ENCODE measurements at places on chromosomes 4 and X.

GRCh38 chr4:70943114-70943513, 40.9 kb downstream of the MOB1B start:
- no peak for DNase-seq

- DNase-seq: no peak
Measured at GRCh38 chrX:23732704-23733103, 10.4 kb downstream of the ACOT9 start.

- no peak for DNase-seq
Measured at GRCh38 chr4:44425614-44426208, 22.9 kb downstream of the KCTD8 start.

GRCh38 chrX:71175531-71175930, 30.9 kb downstream of the NLGN3 start:
- DNase-seq: no peak

DNA sequence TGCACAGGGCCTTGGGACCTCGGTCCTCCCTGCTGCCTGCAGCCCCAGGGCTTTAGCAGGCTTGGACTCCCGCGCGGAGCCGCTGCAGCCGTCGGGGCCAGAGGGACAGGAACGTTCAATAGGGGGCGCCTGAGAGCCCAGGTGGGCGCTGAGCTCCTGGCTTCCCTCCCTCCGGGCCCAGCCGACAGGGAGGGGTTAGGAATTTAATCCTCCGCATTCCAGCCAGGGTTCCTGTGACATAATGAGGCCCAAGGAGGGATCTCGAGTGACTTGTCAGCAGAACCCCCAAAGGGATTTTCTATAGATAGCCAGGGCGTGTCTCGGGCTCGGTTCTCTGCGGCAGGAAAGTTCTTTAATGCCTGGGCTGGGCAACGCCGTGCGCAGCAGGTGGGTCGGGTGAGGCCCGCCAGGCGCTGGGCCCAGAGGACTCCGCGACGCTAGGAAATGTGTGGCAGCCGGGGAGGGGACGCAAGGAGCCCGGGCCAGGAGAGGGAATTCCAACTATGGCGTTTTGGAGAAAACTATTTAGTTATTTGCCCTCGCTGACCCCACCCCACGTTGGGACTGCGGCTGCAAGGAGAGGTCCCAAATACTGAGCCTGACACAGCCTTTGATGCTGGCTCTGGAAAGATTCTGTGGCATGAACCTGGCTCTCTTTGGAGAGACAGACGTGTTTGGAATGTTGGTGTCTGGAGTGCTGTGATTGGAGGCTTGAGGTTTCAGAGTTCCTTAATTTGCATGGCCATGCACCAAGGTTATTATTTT, 285.2 kb upstream of the GATB start:
- no peak for DNase-seq

DNA sequence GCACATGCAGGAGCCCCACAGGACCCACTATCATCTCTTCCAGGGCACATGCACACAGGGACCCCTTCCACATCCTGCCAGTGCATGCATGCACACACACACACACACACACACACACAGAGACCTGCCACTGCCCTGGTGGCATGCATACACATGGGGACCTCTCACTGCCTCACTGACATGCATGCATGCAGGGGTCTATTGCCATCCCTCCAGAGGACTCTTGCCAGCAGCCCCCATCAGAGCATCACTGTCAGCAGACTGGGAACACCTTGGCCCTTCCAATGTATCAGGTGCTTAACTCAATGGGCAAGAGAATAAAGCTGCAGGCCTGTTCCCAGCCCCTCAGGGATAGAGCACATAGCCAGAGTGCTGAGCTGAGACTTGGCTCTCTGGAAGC, 433.6 kb upstream of the PPP1R2C start:
- DNase-seq: no peak

DNA sequence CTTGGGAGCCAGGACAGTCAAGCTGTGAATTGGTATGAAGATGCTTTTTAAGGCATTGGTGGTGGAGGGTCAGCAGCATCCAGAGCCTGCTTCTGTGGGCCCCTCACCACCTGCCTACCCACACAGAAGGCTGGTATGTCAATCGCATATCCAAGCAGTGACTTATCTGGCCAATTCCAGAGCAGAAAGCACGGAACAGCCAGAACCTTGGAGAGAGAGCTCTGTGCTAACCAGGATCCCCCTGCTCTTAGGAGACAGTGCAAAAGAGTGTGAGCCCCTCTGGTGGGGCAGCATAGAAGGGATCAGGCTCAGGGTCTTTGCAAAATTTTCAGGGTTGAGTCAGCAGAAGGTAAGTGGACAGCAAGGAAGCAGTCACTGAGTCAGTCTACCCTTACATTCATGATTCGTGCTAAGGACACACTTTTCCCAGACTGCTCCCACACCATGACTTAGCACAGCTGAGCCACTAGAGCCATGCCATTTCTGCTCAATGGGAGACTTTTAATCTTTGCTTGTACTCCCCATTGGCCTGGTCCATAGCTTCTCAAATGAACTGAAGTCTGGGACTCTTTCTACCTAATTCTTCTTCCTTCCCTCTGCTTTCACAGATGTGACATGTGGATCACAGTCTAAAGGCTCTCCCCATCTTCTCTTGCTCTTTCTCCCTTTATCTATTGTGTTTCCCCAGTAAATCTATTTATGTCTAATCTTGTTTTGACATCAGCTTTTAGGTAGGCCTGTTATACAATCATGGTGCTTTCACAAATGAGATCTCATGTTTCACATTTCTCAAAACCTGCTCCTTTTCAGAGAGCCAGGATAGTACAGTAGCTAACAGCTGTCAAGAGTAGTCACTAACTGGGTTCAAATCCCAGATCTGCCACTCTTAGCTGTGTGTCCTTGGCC, 20.0 kb downstream of the MORF4L2 start:
- no peak for DNase-seq

GRCh38 chr4:140298001-140298400, 75.4 kb upstream of the SCOC start:
- DNase-seq: no peak

DNA sequence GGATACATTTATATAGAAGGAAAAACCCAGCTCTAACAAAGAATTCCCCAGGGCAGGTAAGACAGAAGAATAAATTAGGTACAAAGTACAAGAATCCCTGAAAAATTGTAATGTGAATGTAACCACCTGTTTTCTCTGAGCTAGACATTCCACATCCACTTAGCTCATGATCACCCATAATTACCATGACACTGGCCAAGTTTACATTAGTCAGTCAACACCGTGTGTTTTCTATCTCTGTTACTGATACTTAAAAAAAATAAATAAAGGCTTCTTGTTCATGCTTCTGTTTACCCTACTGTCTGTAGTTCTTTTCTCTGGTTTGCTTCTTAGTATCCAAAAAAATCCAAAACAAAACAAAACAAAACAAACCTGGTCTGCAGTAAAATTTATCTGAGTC, 66.0 kb downstream of the CBLL2 start:
- DNase-seq: no peak

- DNase-seq: no peak
Measured at GRCh38 chrX:20373063-20373462, 106.4 kb upstream of the RPS6KA3 start.

GRCh38 chr4:153927451-153927850, 138.6 kb upstream of the SFRP2 start:
- DNase-seq: no peak

GRCh38 chr4:98619180-98619579, 39.2 kb downstream of the TSPAN5 start:
- no peak for DNase-seq

DNA sequence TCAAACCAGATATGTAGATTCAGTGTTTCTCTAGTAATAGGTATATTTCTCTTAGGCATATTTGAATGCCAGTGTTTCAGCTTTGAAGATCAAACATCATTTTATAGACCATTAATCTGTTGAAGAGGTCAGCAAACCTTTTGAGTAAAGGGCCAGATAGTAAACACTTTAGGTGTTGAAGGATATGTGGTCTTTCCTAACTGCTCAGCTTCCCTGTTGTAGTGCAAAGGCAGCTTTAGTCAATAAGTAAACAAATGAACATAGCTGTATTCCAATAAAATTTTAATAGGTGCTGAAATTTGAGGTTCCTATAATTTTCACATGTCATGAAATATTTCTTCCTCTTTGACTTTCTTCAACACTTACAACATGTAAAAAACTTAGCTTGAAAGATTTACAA, 201.6 kb downstream of the ADGRL3 start:
- DNase-seq: no peak

Measured in NCI-H187 (cell line).